MCF 10A (cell line): ENCODE measurements at places on chromosomes 1 and 21. TPM values are rescaled to one million over a fixed set of nuclear protein-coding genes. Genes with fewer than 3 reads are reported as not detected.

GRCh38 chr1:101410048-101410878 lies 173.4 kb downstream of the S1PR1 start:
- H3K27ac ChIP-seq = no peak overlapping the region
- H3K27me3 ChIP-seq = peaks cover 67% of the 10 kb centered on the region
- H3K4me3 ChIP-seq = no peak overlapping the region
- H3K36me3 ChIP-seq = no peaks in the 10 kb centered on the region
- DNase-seq = no peak
- H3K4me1 ChIP-seq = no peaks in the 10 kb centered on the region

- H3K27ac ChIP-seq = no peak overlapping the region
- no peaks in the 10 kb centered on the region for H3K36me3 ChIP-seq
- DNase-seq = no peak
- H3K27me3 ChIP-seq = peaks cover 44% of the 10 kb centered on the region
- no peaks in the 10 kb centered on the region for H3K4me1 ChIP-seq
Observed at GRCh38 chr1:101389547-101389929, 152.7 kb downstream of the S1PR1 start.

Gene EFNA3
- total RNA-seq = 1.6 and 1.7 TPM in 2 replicates

DNA sequence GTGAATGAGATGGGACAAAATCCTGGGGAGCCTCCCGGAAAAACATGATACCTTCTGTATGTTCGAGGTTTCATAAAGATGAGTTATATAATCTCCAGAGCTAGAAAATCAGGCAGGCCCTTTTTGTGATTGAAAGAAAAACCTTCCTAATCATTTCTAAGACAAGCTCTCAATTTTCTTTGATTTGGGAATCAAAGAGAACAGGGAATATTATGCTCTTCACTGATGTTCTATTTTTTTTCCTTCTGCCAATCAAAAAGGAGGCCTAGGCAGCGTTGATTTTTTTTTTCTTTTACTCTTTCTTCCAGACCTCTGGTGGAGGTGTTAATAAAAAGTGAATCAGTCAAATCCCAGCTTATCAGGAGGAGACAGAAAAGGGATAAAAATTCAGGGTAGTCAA lies 34.5 kb downstream of the DIRAS3 start:
- H3K36me3 ChIP-seq = no peaks in the 10 kb centered on the region
- H3K4me3 ChIP-seq = no peak overlapping the region
- DNase-seq = peak; percentile 5
- no peaks in the 10 kb centered on the region for H3K27me3 ChIP-seq
- H3K27ac ChIP-seq = no peak overlapping the region

Gene CRYAA
- total RNA-seq = not detected in 2 replicates

DNA sequence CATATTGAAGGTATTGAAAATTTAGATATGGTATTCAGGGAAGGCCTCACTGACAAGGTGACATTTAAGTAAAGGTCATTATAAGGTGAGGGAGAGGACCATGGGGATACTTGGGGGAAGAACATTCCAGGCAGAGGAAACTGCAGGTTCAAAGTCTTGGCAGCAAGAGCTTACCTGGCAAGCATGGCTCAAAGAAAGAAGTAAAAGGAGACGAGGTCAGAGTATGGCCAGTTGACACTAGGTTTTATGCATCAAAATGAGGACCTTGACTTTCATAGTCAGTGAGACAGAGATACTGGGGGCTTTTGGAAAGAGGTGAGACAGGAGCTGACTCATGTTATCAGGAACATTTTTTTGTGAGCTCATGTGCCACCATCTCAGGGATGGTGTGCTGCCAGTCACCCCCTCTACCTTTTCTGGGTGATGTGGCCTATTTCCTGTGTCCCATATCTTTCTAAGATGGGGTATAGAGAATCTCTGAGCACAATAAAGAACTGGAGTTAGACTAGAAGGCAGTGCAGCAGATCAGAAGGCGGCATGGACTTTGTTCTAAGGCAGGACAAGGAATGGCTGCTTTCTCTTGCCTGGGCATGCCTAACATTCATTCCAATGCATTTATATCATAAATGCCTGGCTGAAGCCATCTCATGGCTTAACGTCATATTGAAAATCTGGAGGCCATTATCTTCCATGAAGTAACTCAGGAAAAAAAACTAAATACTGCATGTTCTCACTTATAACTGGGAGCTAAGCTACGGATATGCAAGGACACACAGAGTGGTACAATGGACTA lies 406.7 kb downstream of the NTNG1 start:
- no peak overlapping the region for H3K27ac ChIP-seq
- no peak overlapping the region for H3K4me3 ChIP-seq
- DNase-seq = peak; percentile 55
- no peaks in the 10 kb centered on the region for H3K27me3 ChIP-seq
- H3K36me3 ChIP-seq = no peaks in the 10 kb centered on the region
- peaks cover 6% of the 10 kb centered on the region for H3K4me1 ChIP-seq
